Gastrocnemius medialis (tissue), 4 donors: ENCODE measurements at places on chromosomes 13 and 19. TPM values are rescaled to one million over a fixed set of nuclear protein-coding genes. Genes with fewer than 3 reads are reported as not detected.

Gene APOE
- total RNA-seq, result 18.9 TPM

Gene KLF1
- total RNA-seq, result not detected

Gene PRKCG
- total RNA-seq, result not detected

Gene RAP2A
- total RNA-seq, result 16.2 TPM

DNA sequence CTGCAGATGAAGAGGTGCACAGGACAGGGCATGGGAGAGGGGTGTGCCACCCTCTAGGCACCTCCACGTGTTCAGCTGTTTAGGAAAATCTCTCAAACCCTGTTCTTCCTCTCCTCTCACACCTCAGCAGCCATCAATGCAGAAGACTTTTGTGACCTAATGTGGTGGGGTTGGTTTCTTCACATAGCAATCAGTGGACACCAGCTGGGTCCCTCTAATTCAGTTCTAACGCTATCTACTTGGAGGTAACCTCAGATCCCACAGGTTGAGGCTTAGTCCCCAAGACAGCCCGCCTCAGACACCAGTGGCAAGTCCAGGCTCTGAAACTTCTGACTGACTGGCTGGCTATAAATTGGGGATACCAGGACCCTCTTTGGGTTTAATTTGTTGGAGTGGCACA, 69.9 kb upstream of the ANKRD10 start:
- no peak overlapping the region for H3K4me3 ChIP-seq
- H3K4me1 ChIP-seq, result no peaks in the 10 kb centered on the region
- H3K36me3 ChIP-seq, result no peaks in the 10 kb centered on the region
- no peak overlapping the region for H3K27ac ChIP-seq

DNA sequence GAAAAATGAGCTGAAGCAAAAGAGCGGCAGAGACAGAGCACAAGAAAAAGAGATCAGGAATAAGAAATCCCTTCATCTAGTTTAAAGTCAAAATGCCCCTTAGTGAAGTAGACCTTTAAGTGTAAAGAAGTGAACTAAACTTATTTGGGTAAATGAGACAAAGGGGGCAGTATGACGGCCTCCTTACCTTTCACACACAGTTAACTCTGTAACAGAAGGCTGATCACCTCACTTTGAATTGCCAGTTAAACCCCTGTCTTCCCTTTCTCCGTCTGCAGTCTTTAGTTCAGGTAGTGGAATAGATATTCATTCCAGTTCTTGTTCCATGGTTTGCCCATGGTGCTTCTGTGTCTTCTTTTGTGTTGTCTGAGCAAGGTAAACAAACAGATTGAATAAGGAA, 1029.8 kb downstream of the DIAPH3 start:
- H3K4me3 ChIP-seq, result no peak overlapping the region
- H3K36me3 ChIP-seq, result no peaks in the 10 kb centered on the region
- H3K27me3 ChIP-seq, result no peaks in the 10 kb centered on the region

DNA sequence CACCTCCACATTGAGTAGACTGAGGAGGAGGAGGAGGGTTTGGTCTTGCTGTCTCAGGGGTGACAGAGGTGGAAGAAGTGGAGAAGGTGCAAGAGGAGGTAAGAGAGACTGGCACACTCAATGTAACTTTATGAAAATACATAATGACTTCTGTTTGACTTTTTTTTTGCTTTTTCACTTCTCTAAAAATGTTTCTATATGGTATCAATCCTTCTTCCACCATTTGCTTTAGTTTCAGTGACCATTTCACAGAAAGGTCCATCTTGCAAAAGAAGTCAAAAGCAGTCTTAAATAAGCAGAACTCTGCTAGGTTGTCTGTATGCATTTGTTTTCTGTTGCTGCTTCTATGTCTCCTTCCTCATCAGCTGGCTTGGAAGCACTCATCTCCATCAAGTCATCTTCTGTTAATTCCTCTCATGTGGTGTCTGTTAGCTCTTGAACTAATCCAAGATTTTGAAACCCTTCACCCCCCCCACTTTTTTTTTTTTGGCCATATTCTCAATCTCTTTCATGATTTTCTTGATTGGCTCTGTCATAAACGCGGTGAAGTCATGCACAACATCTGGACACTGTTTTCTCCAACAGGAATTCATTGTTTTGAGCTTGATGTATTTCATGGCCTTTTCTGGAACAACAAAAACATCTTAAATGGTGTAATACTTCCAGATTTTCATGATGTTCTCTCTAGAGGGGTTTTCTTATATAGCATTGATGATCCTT, 80.8 kb downstream of the KL start:
- no peaks in the 10 kb centered on the region for H3K4me1 ChIP-seq
- no peaks in the 10 kb centered on the region for H3K36me3 ChIP-seq
- H3K4me3 ChIP-seq, result no peak overlapping the region
- no peaks in the 10 kb centered on the region for H3K27me3 ChIP-seq
- H3K27ac ChIP-seq, result no peak overlapping the region
- no peak for DNase-seq

DNA sequence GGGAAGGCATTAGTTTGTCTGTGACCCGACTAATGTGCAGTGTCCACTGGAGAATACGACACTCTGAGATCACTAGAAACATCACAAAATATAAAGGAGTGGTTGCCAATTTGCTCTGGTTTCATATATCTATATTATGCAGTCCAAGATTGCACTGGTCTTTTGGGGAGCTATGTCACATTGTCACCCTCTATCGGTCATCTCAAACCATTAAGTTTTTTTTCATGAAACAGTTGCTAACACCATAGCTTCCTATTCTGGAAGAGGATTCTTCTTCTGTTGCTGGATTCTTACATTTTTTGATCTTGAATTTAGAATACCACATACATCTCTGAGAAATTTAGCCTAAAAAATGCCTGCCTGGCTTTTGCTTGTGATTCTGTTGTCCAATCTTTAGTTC, 168.6 kb downstream of the LACC1 start:
- no peaks in the 10 kb centered on the region for H3K4me1 ChIP-seq
- H3K27me3 ChIP-seq, result no peaks in the 10 kb centered on the region
- no peak overlapping the region for H3K4me3 ChIP-seq
- no peak overlapping the region for H3K27ac ChIP-seq

GRCh38 chr13:91609353-91609752, 210.9 kb downstream of the GPC5 start:
- no peaks in the 10 kb centered on the region for H3K4me1 ChIP-seq
- H3K36me3 ChIP-seq, result no peaks in the 10 kb centered on the region
- H3K4me3 ChIP-seq, result no peak overlapping the region
- no peak for DNase-seq

- peaks cover 59% of the 10 kb centered on the region for H3K4me1 ChIP-seq
- no peaks in the 10 kb centered on the region for H3K36me3 ChIP-seq
- H3K27me3 ChIP-seq, result no peaks in the 10 kb centered on the region
- peak; percentile 68 for DNase-seq
Measured at GRCh38 chr19:35044317-35045117, 3.0 kb downstream of the HPN start.
